ENCODE measurements at places on chromosomes 2 and 18.

- DNase-seq, result no peak
These were observed 600.1 kb upstream of the ZNF804A start for GRCh38 chr2:183998041-183998796.

DNA sequence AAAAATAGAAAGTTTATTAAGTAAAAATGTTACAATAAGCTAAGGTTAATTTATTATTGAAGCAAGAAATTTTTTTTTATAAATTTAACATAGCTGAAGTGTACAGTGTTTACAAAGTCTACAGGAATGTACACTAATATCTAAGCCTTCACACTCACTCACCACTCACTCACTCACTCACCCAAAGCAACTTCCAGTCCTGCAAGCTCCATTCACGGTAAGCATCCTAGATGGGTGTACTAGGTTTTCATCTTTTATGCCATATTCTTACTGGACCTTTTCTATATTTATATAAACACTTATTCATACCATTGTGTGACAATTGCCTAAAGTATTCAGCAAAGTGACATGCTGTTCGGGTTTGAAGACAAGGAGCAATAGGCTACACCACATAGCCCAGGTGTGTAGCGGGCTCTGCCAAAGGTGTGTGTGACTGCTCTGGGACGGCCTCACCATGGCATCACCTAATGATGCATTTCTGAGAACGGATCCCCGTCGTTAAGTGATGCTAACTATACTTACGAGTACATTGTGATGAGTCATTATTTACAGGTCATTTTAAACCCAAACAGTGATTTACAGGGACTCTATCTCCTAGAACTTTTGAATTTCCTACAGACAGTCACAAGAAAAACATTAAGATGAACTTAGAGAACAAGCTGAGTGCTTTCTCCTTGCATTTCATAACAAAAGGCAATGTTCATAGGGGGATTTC, 76.3 kb upstream of the ID2 start:
- no peak for DNase-seq

GRCh38 chr2:62163834-62164233, 32.1 kb upstream of the B3GNT2 start:
- no peak for DNase-seq

DNA sequence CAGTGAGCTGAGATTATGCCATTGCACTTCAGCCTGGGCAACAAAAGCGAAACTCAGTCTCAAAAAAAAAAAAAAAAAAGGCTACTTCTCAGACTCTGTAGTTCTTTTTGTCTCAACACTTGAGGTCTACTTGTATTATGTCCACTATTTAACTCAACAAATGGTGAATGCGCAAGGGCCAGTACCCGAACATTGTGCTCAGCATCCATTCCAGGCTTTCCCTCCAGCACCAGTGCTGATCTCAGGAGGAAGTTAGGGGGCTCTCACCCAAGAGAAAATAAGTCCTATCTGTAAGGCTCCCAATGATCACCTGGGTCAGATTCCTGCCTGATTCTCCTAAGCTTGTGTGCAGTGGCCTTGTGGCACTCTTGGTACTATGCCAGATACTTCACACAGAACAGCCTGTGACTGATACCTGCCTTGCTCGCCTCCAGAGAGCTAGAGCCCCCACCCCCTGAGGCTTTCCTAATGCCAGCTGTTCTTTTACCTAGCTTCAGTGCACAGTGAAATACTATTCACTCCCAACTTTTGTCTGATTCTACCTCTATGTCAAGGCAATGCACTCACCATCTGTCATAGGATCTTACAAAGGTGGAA, 74.9 kb downstream of the INO80D start:
- no peak for DNase-seq

DNA sequence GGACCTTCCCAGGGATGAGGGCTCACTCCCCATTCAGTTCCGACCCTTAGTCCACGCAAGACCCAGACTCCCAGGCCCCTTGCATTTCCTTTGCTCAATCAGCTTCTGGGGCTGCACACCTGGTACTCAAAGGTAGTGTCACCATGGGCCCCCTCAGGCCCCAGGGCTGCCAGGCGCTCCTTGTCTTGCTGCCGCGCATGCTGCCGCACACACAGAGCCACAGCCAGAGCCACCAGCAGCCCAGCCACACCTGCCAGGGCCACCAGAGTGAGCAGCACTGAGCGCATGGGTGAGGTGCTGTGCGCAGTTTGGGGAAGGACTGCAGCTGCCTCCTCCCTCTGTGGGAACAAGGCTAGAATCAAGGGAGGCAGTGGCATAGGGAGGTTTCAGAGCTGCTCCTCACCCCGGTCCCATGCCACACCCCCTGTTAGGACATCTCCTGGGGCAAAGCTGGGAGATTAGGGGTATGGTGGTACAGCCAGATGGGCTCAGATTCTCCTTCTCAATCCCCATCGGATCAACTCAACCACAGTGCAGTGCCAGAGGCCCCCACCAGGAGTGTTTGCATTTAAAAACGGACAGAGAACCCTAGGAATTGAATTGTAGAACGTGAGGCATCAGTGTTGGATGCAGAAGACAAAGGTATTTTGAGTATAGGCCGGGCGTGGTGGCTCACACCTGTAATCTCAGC, 11.3 kb downstream of the PTPRN start:
- DNase-seq, result no peak

DNA sequence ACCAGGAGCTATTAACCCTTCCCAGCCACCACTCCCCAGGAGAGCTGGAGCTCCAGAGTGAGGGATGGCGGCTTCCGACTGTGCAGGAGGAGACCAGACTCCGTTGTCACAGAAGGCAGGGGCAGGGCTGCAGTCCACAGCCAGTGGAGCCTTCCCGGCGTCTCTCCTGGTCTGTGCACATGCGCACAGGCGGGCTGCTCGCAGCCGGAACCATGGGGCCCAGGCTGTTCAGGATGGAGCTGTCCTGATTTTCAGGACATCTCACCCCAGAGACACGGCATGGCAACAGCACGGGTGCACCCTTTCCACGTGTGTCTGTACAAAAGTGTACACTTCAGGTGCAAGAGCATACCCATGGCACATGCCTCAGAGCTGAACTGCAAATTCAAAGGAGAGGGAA, 28.9 kb downstream of the EIPR1 start:
- DNase-seq, result no peak

GRCh38 chr2:27909901-27910300, 19.4 kb downstream of the BABAM2 start:
- DNase-seq, result no peak
